ENCODE measurements at places on chromosomes 16 and 17.

GRCh38 chr17:64040206-64040605, 19.8 kb upstream of the ICAM2 start:
- no peak for DNase-seq

GRCh38 chr17:33288954-33289353, 4.1 kb downstream of the ASIC2 start:
- no peak for DNase-seq

DNA sequence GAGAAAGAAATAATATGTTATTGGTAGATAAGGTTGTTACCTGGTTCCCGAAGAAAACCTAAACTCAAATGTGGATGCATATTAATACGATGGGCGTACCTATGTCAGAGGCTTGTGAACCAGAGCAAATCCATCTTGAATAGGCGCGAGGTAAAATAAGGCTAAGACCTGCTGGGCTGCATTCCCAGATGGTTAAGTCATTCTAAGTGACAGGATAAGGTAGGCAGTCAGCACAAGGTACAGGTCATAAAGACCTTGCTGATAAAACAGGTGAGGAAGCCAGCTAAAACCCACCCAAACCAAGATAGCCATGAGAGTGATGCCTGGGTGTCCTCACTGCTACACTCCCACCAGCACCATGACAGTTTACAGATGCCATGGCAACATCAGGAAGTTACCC, 1400.1 kb downstream of the CDH8 start:
- DNase-seq, result no peak

DNA sequence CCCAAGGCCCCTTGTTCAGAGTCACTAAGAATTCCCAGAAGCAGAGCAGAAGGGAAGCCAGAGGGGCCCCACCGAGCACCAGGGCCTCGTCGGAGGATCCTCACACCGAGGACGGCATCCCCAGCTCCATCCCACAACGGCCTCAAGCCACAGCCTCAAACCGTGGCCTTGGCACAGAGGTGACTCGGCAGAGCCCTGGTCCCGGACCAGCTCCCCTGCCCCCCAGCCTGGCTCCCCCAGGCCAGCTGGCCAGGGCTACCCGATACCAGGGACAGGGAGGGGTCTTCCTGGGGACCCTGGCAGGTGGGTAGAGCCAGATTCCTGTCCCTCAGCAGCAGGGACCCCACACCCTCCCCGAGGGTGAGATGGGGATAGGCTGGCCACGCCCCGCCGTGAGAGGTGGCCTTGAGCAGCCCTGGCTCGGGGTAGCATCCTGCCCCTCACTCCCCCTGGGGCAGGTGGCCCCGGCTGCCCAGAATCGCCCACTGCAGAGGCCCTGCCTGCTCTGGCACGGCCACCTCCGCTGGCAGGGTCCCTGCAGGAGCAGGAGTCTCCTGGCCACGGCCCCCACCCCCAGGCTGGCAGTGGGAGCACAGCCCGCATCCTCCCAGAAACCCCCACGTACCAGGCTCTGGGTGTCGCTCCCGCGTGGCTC, 5.6 kb upstream of the PVALEF start:
- DNase-seq, result no peak

GRCh38 chr17:67218385-67218950, 26.5 kb downstream of the HELZ start:
- peak; percentile 5 for DNase-seq

DNA sequence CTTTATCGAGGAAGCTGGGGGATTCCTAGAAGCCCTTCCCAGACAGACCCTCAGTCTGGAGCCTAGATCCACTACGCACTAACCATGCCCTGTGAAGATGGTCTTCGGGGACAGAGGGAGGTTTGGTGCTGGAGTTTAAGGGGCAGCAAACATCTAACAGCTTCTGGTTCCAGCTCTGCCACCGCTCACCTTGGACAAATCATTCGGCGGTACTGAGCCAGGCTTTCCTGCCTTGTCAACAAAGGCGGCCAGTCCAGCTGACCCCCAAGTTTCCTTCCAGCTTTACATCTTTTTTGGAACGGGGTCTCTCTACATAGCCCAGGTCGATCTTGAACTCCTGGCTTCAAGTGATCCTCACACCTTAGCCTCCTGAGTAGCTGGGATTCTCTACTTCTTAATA, 369 bp upstream of the GJD3 start:
- peak; percentile 16 for DNase-seq

DNA sequence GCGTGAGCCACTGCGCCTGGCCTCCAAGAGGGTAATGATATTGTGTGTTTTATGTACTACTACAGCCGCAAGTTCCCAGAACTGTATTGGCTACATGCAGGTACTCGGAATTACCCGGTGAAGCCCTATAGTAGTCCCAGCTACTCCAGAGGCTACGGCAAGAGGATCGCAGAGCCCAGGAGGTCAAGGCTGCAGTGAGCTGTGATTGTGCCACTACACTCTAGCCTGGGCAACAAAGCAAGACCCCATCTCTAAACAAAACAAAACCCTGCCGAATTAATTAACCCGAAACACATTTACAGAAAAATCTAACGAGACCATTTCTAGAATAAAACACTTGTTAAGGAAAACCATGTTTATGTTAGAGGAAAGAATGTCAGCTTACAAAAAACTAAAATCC, 2.2 kb upstream of the USP22 start:
- DNase-seq, result no peak

DNA sequence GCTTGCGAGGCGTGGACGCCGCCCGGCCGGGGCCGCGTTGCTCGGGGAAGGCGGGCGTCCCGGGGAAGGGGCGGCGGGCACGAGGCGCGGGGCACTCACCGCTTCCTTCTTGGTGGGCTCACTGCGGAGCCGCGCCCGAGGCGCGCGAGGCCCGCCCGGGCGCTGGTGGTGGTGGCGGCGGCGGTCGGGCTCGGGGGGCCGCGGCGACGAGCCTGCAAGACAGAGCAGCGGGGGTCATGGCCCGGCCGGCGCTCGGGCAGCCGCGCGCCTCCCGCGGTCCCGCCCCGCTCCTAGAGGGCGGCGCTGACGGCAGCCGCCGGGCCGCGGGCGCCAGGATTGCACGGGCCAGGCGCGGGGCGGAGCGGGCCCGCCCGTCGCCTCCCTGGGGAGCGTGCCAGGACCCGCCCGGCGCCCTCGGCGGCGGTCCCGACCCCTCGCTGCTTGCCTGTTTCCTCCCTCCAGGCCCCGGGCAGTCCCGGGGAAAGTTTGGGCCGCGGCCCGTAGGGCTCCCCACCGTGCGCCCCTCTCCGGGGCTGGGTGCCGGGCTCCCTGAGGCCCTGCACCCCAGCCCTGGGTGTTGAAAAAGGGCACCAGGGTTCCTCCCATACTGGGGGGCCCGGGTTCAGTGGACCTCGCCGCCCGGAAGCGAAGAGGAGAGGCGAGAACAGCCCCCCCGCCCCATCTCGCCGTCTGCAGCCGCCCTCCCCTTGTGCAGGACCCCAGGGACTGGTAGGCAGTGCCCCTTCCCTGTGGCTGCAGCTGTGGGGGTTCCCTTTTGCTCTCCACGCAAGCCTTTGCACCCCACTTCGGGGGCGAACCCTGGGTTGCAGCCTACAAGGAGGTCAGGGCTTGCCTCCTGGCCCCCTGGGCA, at the start of gene C16orf74:
TSS of gene C16orf74 (minus strand) at position 270 of the 871 bp plus-strand sequence. CDS start 15,879 bp downstream, outside the sequence.
- peak; percentile 66 for DNase-seq

- DNase-seq, result no peak
Measured at GRCh38 chr17:41965694-41966462, 717 bp upstream of the CNP start.

- DNase-seq, result no peak
Measured at GRCh38 chr16:4412854-4413253, 3.5 kb downstream of the CORO7 start.

GRCh38 chr17:74968361-74968780, 4.2 kb downstream of the HID1 start:
- no peak for DNase-seq

DNA sequence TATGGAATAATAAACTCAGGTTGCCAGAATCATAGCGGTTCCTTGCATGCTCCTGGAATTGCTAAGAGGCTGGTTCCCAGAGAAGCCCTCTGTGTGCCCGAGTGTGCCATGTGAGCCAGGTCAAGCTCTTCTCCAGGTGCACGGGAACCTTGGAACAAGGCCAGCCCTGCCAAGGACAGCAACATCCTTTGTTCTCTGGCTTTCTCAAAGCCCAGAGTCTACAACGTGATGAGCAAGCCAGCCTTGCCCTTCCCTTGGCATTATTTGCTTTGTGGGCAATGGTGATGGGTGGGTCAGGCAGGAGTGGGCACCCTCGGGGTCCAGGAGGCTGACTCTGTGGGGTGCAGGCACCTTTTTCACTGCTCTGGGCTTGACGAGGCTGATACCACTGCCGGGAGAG, 14.2 kb upstream of the SEC14L1 start:
- no peak for DNase-seq

DNA sequence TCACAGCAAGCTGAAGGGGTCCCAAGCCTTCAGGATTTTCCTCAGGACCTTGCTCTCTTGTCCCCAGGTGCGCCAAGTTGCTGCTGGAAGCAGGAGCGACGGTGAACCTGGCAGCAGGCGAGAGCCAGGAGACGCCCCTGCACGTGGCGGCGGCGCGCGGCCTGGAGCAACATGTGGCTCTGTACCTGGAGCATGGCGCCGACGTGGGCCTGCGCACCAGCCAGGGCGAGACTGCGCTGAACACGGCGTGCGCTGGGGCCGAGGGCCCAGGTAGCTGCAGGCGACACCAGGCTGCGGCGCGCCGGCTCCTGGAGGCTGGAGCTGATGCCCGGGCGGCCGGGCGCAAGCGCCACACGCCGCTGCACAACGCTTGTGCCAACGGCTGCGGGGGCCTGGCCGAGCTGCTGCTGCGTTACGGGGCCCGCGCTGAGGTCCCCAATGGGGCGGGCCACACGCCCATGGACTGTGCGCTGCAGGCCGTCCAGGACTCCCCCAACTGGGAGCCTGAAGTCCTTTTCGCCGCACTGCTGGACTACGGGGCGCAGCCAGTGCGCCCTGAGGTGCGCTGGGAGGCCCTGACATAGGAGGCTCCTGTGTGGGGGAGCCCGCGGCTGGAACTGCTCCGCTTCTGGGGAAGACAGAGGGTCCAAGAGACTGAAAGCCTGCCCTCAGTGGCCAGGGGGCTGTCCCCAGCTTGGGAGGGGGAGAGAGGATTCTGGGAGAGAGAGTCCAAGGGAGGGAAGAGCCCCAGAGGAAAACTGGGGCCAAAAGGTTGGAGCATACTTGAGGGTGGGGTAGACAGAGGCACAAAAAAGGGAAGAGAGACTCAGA, 6.4 kb downstream of the ASB16 start:
- no peak for DNase-seq

DNA sequence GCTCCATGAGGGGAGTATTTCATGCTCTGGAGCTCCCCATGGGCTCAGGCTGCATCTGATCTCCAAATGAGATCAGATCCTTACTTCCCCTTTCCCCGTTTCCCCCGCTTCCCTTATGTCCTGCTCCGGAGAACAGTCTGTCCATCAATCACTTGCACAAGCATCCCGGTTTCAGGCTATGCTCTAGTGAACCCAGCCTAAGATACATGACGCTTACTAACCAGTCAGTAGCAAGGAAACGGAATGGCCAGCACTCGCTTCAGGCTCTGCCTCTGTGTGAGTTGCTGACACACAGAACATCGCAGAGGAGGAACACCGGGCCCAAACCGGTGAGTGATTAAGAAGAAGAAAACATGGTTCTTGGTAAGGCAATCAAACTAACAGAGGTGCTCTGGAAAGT, 9.4 kb upstream of the ATP5MC1 start:
- DNase-seq, result no peak

- no peak for DNase-seq
Measured at GRCh38 chr17:8074554-8074953, 13.0 kb downstream of the ALOX12B start.

- DNase-seq, result no peak
Measured at GRCh38 chr16:55597928-55598327, 31.4 kb downstream of the CAPNS2 start.

DNA sequence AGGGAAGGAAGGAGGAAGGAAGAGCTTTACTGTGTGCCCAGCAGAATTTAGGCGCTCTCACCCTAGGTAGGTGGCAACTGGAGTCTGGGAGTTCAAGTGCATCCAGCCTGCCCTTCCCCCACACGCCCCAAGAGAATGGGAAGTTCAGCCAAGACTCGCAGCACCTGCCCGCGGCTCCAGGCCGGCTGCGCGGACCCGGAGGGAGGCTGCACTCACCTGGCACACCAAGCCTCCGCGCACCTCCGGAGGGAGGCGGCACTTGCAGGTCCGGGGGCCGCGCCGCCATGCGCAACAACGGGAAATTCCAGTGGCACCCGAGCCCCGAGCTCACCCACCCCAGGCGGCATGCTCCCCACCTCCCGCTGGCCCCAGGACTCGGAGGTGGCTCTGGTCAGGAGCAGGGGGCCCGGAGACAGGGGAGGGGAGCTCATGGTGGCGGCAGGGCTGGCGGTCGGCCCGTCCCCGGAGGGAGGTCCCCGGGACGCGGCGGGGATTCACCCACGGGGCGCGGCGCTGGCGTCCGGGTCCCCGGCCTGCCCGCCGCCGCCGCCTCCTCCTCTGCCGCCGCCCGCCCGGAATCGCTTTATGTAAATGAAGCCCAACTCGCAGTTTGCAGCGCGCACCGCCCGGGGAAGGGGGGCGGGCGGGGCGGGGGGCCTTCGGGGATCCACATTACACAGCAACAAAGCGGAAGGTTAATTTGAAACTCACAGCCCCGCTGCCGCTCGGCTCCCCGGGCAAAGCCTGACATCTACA, at the start of gene ZFHX3:
TSS of gene ZFHX3 (minus strand) at position 593 of the 756 bp plus-strand sequence. CDS start 87,983 bp downstream, outside the sequence.
- no peak for DNase-seq

- peak; percentile 58 for DNase-seq
Measured at GRCh38 chr16:89917773-89918452, 749 bp upstream of the MC1R start.

GRCh38 chr16:56421976-56422669, 3.2 kb downstream of the AMFR start:
- no peak for DNase-seq

DNA sequence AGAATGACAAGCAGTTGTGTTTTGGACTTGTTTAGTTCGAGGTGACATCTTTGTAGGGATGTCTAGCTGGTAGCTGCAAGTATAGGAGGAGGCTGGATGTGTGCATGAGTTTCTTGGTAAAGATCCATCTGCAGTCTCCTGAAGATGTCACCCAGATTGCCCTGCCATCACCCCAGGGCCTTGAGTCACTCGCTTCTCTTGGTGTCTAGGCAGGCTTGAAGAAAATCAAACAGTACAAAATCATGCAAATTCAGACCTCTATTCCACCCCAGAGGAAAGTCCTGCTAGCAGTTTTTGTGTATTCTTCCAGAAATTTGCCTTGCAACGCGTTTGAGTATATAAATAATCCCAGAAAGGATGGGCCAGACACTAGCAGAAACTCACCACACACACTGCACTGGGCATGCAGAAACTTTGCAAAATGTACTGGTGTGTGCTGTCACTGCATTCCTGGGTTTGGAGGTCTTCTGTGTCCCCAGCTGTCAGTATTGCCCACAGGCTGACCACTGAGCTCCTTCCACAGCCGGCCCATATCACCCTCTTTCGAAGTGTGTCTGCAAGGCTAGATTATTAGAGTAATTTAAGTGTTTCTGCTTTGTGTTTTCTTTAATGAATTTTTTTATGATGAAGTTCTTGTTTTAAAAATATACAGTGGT, 51.5 kb downstream of the TENT4B start:
- no peak for DNase-seq

GRCh38 chr16:48536614-48537200, 73.3 kb downstream of the N4BP1 start:
- DNase-seq, result no peak

DNA sequence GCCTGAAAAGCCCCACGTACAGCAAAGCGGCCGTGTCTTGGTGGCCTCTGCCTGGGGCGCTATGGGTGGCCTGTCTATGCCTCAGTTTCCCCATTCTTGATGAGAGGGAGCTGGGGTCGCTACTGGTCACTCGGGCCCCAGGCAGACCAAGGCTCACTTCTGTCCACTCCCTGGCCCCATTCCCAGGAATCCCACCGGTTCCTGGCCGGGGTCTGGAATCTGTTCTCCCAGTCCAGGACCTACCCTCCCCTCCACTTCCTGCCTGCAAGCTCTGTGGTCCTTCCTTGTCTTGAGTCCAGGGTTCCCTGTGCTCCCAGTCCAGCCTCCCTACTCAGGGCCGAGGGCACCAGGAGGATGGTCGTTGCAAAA, 24.5 kb downstream of the METRNL start:
- no peak for DNase-seq

Data from frontal cortex (tissue), 4 donors.